CD4-positive, alpha-beta T cell (primary cell): ENCODE measurements at places on chromosomes 11 and 22.

- no peaks in the 10 kb centered on the region for H3K27me3 ChIP-seq
- no peak overlapping the region for H3K27ac ChIP-seq
- DNase-seq: no peak
- no peak overlapping the region for H3K4me3 ChIP-seq
- peaks cover 33% of the 10 kb centered on the region for H3K4me1 ChIP-seq
- peaks cover 26% of the 10 kb centered on the region for H3K36me3 ChIP-seq
Measured at GRCh38 chr11:102436561-102436960, 16.0 kb downstream of the TMEM123 start.

- no peaks in the 10 kb centered on the region for H3K27me3 ChIP-seq
- peaks cover 28% of the 10 kb centered on the region for H3K4me1 ChIP-seq
- no peak overlapping the region for H3K4me3 ChIP-seq
- DNase-seq: no peak
Measured at GRCh38 chr22:37175414-37176281, 12.4 kb downstream of the C1QTNF6 start.

DNA sequence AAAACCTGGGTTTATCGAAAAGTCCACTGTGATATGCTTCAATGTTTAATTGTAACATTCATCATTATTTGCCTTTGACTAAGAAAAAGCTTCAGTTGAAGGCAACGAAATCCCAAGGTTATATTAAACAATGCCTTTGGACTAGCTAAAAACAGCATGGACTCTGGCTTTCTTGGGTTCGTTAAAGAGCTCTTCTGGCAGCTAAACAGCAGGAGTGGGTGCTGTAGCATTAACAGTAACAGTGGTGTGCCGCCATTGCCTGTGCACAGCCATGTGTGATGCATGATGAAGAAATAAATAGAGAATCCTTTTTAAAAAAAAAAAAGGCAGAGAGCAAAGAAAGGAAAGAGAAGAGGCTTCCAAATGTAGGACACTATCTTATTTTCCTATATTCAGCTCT is 406.6 kb upstream of the FAT3 start:
- H3K27ac ChIP-seq: no peak overlapping the region
- H3K4me3 ChIP-seq: no peak overlapping the region
- no peaks in the 10 kb centered on the region for H3K36me3 ChIP-seq
- DNase-seq: no peak
- H3K4me1 ChIP-seq: no peaks in the 10 kb centered on the region

DNA sequence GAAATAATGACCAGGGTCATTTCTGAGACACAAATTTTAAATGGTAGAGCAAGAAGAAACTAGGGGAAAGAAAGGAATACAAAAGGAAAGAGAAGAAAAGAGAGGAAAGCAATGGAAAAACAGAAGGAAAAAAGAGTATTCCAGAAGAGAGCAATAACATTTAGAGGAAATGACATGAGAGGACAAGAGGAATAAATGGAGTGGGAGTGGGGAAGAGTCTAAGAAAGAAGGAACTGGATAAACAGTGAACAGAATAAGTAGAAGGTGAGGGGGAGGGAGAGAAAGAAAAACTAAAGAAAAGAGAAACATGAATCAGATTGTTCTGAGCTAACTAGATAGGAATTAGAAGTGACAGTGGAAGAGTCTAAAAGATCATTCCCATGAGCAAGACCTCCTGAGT is 28.4 kb downstream of the PRDM10 start:
- no peaks in the 10 kb centered on the region for H3K27me3 ChIP-seq
- no peak for DNase-seq
- H3K36me3 ChIP-seq: peaks cover 4% of the 10 kb centered on the region
- no peaks in the 10 kb centered on the region for H3K4me1 ChIP-seq
- H3K4me3 ChIP-seq: no peak overlapping the region

- peaks cover 4% of the 10 kb centered on the region for H3K27me3 ChIP-seq
- peak overlapping the region; percentile 34 for H3K4me3 ChIP-seq
- peaks cover 11% of the 10 kb centered on the region for H3K4me1 ChIP-seq
- DNase-seq: no peak
- no peak overlapping the region for H3K27ac ChIP-seq
- no peaks in the 10 kb centered on the region for H3K36me3 ChIP-seq
Measured at GRCh38 chr22:32882360-32882755, 80.9 kb downstream of the TIMP3 start.

DNA sequence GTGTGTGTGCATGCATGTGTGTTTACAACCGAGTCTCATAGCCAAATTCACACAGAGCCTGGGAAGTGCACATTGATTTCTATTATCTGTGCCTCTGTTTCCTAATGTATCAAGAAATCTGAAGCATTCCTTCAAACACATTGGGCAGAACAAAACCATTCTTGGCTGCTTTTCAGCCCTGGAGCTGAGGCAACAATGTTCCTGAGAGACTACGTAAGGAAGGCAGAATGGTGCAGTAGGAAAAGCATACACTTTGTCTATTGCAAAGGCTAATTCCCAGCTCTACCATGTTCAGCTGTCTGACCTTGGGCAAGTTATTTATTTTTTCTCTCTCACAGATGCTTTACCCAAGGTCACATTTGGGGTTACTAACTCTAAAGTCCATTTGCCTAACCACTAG is 575.5 kb downstream of the SOX6 start:
- DNase-seq: no peak
- no peaks in the 10 kb centered on the region for H3K4me1 ChIP-seq
- H3K36me3 ChIP-seq: no peaks in the 10 kb centered on the region
- peaks cover under 1% of the 10 kb centered on the region for H3K27me3 ChIP-seq

GRCh38 chr11:78783846-78784245 is 209.2 kb upstream of the NARS2 start:
- no peak overlapping the region for H3K27ac ChIP-seq
- no peaks in the 10 kb centered on the region for H3K27me3 ChIP-seq
- H3K4me1 ChIP-seq: no peaks in the 10 kb centered on the region
- no peak overlapping the region for H3K4me3 ChIP-seq

GRCh38 chr11:10208131-10208575 is 85.9 kb downstream of the SBF2 start:
- no peak overlapping the region for H3K4me3 ChIP-seq
- H3K4me1 ChIP-seq: no peaks in the 10 kb centered on the region
- H3K36me3 ChIP-seq: no peaks in the 10 kb centered on the region
- H3K27ac ChIP-seq: no peak overlapping the region

GRCh38 chr11:129102225-129102624 is 89.9 kb downstream of the ARHGAP32 start:
- no peaks in the 10 kb centered on the region for H3K4me1 ChIP-seq
- no peak overlapping the region for H3K27ac ChIP-seq
- DNase-seq: no peak
- H3K27me3 ChIP-seq: no peaks in the 10 kb centered on the region
- H3K4me3 ChIP-seq: no peak overlapping the region

GRCh38 chr11:130677486-130678153 is 229.2 kb downstream of the ADAMTS15 start:
- H3K27ac ChIP-seq: no peak overlapping the region
- H3K36me3 ChIP-seq: no peaks in the 10 kb centered on the region

DNA sequence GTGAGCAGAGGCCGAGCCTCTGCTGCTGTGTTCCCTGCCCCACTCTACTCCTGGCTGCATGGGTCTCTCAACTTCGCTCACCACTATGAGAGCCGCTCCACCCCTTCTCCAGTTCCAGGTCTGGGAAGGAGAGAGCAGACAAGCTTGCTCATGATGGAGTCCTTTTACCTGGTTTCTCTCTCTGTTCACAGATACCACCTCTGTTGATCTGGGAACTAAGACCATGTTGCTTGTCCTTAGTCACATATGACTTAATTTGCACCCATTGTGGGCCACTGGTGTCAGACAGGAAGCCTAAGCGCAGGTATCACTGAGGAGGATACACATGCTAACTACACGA is 26.8 kb downstream of the MCM5 start:
- no peaks in the 10 kb centered on the region for H3K4me1 ChIP-seq
- no peak overlapping the region for H3K27ac ChIP-seq
- H3K36me3 ChIP-seq: peaks cover 40% of the 10 kb centered on the region
- no peak overlapping the region for H3K4me3 ChIP-seq
- no peaks in the 10 kb centered on the region for H3K27me3 ChIP-seq
- no peak for DNase-seq

GRCh38 chr11:34234086-34234740 is 123.6 kb downstream of the ABTB2 start:
- H3K4me3 ChIP-seq: no peak overlapping the region
- DNase-seq: peak; percentile 37
- no peak overlapping the region for H3K27ac ChIP-seq
- no peaks in the 10 kb centered on the region for H3K27me3 ChIP-seq
- H3K4me1 ChIP-seq: peaks cover 21% of the 10 kb centered on the region

DNA sequence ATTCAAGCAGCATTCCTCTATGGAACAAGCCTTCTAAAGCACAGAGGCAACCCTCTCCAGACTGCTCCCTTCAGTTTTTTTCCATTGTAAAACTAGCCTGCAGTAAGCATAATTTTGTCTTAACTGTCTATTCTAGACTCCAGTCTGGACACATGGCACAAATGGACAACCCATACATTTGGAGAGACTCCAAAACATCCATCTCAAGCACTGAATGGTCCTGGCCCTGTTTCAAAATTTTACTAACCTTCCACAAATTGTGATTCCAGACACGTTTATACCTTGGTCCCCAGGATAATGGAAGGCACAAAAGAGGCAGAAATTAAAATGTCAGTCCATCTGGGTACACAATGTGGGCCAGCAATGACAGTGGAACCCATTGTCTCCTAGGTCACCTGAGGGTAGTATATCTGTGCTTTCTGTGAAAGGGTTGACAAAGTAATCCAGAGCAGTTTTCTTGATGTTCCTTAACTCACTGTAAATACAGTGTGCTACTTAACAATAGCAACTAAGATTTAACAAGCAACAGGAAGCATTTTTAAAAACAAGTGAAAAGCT is 16.2 kb upstream of the SESN3 start:
- DNase-seq: no peak
- no peaks in the 10 kb centered on the region for H3K27me3 ChIP-seq
- no peak overlapping the region for H3K4me3 ChIP-seq
- no peak overlapping the region for H3K27ac ChIP-seq

GRCh38 chr11:133896028-133896427 is 50.7 kb upstream of the SPATA19 start:
- no peak overlapping the region for H3K4me3 ChIP-seq
- no peaks in the 10 kb centered on the region for H3K36me3 ChIP-seq
- peaks cover 2% of the 10 kb centered on the region for H3K27me3 ChIP-seq
- H3K4me1 ChIP-seq: no peaks in the 10 kb centered on the region
- H3K27ac ChIP-seq: no peak overlapping the region
